ENCODE measurements at places on chromosomes 5 and 9.
A peak's percentile ranks its signal among the peaks of the same experiment; 100 is the strongest.

- no peak for DNase-seq
Measured at GRCh38 chr9:82467436-82467835, 478.9 kb downstream of the SPATA31D1 start.

DNA sequence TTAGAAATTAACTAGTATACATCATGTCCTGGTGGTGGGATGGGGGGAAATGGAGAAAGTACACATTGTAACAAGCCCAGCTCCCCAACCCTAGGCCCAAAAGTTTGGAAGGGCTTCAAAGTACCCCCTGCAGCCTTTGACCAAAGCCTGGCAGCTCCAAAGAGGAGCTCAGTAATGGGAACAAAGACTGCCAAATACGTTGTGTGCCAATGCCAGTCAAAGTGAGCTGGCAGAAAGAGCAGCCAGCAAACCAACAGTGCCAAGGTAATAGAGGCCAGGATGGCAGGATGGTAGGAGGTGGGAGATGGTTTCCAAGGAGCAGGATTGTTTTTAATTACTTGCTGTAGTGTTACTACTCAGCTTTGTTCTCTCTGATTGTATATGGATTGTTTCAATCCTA is 248.3 kb downstream of the COX7C start:
- DNase-seq: no peak

DNA sequence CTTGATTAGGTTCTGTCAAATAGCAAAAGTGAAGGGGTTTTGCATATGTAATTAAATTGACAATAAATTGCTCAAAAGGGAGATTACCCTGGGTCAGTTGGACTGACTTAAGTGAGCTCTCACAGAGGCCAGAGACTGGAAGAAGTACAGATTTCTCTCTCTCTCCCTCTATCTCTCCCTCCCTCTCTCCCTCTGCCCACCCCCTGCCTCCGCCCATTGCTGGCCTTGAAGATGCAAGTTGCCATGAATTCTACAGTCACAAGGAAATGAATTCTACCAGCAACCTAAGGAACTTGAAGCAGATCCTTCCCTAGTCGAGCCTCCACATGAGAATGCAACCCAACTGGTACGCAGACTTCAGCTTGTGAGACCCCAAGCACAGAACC is 119.2 kb downstream of the LPAR1 start:
- DNase-seq: no peak

- DNase-seq: no peak
Measured at GRCh38 chr5:139418793-139419192, 14.9 kb upstream of the SPATA24 start.

GRCh38 chr5:143470120-143470519 is 66.6 kb upstream of the NR3C1 start:
- no peak for DNase-seq

GRCh38 chr5:17995997-17996396 is 361.7 kb downstream of the TAF11L14 start:
- DNase-seq: no peak

GRCh38 chr5:146751054-146751453 is 127.5 kb downstream of the PPP2R2B start:
- no peak for DNase-seq

- no peak for DNase-seq
Measured at GRCh38 chr9:105466898-105467455, 19.1 kb downstream of the FSD1L start.

- DNase-seq: no peak
Measured at GRCh38 chr9:120677965-120678364, 36.3 kb downstream of the MEGF9 start.

DNA sequence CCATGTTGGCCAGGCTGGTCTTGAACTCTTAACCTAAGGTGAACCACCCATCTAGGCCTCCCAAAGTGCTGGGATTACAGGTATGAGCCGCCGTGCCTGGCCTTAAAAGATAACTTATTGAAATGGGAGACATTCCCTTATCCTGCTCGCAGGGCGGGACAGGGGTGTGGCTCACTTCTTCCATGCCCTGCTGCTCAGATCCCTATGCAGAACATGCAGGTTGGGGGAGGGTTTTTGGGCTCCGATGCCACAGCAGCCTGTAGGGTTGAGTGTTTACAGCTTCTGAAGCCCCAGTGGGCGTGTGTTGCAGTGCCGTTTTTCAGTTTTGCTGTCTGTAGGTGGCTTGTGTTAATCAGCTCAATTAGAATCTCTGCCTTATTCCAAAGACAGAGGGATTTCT is 108.0 kb upstream of the BRINP1 start:
- no peak for DNase-seq

GRCh38 chr5:171429543-171429910 is 10.1 kb downstream of the FGF18 start:
- no peak for DNase-seq

GRCh38 chr5:55222985-55223811 is 3.9 kb downstream of the MCIDAS start:
- DNase-seq: peak; percentile 49

GRCh38 chr5:174625591-174626350 is 98.6 kb upstream of the MSX2 start:
- no peak for DNase-seq

GRCh38 chr5:135238622-135239452 is 160.2 kb downstream of the MACROH2A1 start:
- no peak for DNase-seq

GRCh38 chr5:81525690-81526089 is 131.8 kb upstream of the ACOT12 start:
- DNase-seq: no peak

GRCh38 chr9:136543830-136544547 is 1.9 kb downstream of the NOTCH1 start:
- DNase-seq: peak; percentile 20

- DNase-seq: no peak
Measured at GRCh38 chr5:177386542-177386941, 2.3 kb downstream of the SLC34A1 start.

DNA sequence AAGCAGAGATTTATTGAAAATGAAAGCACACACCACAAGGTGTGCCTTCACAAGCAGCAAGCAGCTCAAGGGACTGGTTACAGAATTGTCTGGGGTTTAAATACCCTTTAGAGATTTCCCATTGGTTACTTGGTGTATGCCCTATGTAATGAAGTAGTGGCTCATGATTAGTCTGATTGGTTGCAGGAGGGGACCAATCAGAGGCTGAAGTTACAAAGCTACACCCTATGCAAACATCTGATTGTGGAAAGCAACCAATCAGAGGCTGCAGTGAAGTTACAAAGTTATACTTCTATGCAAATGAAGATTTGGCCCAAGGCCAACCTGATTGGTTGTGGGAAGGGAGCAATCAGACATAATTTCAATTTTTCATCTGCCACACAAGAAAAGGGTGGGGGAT is 119.9 kb downstream of the C9orf152 start:
- DNase-seq: no peak

- peak; percentile 61 for DNase-seq
Measured at GRCh38 chr9:123399803-123400378, 43.9 kb downstream of the CRB2 start.

GRCh38 chr5:150584556-150585335 is 55.7 kb upstream of the SYNPO start:
- DNase-seq: no peak

DNA sequence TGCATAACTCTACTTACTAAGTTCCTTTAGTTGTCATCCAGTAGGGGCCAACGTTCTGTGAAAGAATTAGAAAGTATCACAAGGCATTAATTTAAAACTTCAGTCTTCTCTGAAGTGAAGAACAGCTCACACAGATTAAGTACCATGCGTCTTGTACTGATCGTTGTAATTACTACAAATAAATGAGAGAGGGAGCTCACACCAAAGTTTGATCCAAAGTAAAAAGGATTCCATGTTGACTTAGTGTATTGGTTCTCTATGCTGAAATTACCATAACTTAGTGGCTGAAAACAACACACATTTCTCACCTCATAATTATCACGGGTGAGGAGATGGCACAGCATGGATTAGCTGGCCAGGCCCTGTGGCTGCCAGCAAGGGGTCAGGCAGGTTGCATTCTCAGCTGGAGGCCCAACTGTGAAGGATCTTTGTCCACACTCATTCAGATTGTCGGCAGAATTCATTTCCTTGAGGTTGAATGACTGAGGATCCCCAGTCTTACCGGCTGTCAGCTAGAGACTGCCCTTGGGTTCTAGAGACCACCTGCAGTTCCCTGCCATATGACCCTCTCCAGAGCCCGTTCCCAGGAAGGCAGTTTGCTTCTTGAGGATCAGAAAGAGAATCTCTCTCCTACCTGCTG is 169.1 kb downstream of the YTHDC2 start:
- DNase-seq: no peak

GRCh38 chr5:151577566-151577965 is 13.6 kb downstream of the FAT2 start:
- no peak for DNase-seq

GRCh38 chr5:98735806-98736507 is 37.5 kb upstream of the RGMB start:
- DNase-seq: no peak

DNA sequence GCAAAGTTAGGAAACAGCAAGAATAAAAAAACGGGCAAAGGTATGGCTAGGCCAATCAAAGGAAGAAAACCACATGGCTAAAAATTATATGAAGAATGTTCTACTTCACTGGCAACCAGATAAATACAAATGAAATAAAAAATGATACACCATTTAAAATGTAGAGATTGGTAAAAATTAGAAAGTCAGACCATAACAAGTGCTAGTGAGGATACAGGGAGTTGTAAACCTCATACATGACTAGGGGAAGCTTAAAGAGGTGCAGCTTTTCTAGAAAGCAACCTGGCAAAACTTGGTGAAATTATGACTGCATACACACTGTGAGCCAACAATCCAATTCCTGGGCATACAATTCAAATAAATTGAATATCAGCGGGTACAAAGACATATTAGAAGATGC is 119.0 kb upstream of the LIFR start:
- DNase-seq: no peak

DNA sequence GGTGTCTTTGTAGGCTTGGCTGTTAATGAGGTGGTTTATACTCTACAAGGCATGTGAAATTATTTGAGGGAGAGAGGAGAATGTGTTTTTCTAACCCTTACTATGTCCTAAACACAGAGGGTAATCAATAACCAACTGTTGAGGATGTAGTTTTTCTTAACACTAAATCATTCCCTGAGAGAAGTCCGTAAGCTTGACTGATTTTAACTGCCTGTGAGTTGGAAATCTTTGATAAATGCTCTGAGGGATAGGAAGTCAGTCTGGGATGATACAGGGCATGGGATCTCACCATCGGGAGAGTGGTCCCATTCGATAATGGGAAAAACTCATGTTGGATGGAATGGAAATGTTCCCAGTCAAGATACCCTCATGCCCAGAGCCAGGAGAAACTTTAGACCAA is 249.6 kb downstream of the PDZD2 start:
- DNase-seq: no peak

GRCh38 chr5:170636206-170636605 is 132.4 kb downstream of the KCNIP1 start:
- DNase-seq: no peak

GRCh38 chr9:27528076-27528885 is 1.3 kb downstream of the MOB3B start:
- DNase-seq: peak; percentile 71

DNA sequence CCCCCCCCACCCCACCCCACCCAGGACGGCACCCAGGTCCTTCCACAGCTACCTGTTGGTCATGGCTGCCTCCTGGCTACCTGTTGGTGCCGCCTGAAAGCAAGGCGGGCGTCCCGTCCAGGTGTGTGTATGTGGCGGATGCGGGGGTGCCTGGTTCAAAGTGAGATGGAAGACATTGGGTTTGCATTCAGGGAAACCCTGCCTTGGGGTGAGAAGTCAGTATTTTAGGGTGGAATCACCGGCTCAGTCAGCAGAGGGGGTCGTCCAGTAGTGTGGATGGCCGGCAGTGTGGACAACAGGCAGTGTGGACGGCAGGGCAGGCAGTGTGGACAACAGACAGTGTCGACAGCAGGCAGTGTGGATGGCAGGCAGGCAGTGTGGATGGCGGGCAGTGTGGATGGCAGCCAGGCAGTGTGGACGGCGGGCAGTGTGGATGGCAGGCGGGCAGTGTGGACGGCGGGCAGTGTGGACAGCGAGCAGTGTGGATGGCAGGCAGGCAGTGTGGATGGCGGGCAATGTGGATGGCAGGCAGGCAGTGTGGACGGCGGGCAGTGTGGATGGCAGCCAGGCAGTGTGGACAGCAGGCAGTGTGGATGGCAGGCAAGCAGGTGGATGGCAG is 28.0 kb downstream of the NKD2 start:
- no peak for DNase-seq

- DNase-seq: no peak
Measured at GRCh38 chr5:92864591-92864990, 716.4 kb downstream of the NR2F1-AS1 start.

GRCh38 chr9:117703537-117703936 is 666 bp upstream of the TLR4 start:
- DNase-seq: no peak

GRCh38 chr5:95317085-95317484 is 32.2 kb upstream of the MCTP1 start:
- no peak for DNase-seq

DNA sequence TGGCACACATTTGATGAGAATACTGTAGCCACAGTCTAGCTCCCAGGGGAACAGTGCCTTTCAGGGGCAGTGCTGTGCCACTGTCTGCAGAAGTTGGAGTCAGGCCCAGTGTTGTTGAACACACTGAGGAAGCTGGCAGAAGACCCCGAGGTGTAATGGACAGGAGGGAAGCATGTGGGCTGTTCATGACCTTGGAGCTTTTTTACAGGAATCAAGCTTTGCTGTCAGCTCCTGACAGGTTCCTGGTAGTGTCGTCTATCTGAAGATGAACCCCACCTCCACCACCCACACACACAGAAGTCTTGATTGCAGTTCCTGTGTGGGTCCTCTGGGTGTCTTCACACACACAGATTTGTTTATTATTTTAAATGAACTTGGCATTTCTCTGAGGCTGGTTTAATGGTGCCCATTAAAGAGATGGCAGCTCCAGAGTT is 40.3 kb upstream of the TNFAIP8 start:
- DNase-seq: peak; percentile 78

DNA sequence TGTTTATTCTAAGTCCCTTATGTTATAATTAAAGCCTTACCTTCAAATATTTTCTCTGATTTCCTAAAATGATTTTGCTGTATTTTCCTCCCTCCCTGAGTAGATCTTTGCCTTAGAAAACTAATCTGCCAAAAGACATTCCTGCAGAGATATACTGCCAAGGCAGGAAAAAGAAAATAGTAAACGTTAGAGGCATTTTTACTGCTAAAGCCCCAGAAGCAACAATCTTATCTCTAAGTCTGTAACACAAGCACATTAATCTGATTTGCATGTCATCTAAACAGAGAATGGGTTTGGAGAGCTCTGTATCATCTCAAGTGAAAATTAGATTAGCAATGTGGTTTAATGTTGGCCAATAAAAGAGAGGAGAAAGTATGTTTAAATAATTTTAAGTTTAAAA is 847.7 kb downstream of the MAT2B start:
- DNase-seq: no peak

- DNase-seq: no peak
Measured at GRCh38 chr9:133873461-133873891, 118.6 kb downstream of the VAV2 start.

GRCh38 chr5:57466544-57466943 is 16.1 kb downstream of the ACTBL2 start:
- no peak for DNase-seq
